Kasumi-1 (cell line): ENCODE measurements at places on chromosomes 5 and 9.

DNA sequence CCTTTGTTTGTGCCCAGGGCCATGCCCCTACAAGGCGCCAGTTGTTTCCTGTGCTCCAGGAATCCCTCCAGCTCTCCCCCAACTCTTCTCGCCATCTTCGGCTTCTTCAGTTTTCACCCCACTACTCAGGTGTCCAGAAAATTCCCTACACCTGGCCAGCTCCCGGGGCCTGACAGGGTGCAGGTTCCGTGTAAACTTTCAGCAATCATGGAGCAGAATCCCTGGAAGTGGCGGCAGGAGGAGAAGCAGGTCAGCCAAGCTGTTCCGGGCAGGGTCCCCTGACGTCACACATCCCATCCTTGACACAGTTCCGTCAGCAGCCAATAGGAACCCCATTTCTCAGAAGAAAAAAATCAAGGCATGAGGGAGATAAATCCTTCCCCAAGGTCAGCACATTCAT is 12.2 kb upstream of the ADGRD2 start:
- DNase-seq: no peak

DNA sequence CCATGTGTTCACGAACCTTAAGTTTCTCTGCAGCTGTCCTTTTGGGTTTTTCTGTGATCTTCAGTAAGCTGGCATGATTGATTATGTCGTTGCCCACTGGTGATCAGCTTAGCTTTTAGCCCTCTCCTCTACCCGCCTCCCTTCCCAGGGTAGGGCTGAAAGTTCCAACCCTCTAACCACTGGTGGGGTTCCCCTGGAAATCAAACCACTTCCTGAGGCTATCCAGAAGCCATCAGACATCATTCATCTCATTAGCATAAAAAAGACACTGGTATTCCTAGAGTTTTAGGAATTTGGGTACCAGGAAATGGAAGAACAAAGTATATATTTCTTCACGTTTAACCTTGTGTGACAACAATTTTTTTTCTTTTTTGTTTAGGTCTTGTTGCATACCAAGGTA is 29.8 kb downstream of the SPIN1 start:
- DNase-seq: no peak

- no peak for DNase-seq
Observed at GRCh38 chr5:95956021-95956899, 5.4 kb downstream of the ELL2 start.

DNA sequence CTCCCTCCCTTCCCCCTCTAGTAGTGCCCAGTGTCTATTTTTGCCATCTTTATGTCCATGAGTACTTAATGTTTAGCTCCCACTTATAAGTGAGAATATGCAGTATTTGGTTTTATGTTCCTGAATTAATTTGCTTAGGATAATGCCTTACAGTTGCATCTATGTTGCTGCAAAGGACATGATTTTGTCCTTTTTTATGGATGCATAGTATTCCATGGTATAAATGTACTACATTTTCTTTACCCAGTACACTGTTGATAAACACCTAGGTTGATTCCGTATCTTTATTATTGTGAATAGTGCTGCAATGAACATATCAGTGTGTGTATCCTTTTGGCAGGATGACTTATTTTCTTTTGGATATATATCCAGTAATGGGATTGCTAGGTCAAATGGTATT is 3.8 kb downstream of the ABLIM3 start:
- no peak for DNase-seq

DNA sequence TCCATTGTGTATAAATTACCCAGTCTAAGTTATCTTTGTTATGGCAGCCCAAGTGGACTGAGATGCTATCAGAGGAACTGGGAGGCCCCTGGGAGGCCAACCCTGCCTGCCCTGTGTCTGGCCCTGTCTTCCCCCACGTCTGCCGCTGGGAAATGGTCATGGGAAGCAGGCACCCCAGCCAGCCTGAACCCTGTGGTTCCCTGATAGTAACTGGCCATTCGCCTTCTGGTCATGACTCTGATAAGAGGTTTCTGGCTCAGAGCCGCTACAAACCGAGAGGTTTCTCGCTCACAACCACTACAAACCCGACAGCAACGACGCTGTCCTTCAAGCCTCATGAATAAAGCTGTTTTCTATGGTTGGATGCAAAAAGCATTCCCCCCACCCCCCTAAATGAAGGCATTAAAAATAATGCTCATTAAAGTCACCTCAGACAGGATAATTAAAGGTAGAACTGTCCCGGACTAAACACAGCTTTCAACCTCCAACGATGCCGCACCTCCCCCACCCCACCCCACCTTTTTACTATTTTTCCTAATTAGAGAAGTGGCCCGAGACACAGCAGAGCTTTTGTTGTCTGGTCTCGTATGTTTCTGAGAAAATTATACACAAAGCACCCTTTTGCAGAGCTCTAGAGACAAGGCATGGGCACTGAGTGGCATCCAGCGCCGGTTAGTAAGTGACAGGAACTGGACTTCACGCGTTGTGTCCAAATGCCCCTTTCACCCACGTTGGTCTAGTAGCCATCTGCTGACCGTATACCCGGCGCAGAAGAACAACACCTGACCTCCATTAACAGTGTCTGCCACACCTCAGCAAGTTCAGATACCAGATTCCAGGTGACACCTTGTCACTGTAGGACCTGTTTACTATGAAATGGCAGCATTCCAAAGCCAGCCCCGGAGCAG is 140.8 kb downstream of the COL23A1 start:
- DNase-seq: no peak

DNA sequence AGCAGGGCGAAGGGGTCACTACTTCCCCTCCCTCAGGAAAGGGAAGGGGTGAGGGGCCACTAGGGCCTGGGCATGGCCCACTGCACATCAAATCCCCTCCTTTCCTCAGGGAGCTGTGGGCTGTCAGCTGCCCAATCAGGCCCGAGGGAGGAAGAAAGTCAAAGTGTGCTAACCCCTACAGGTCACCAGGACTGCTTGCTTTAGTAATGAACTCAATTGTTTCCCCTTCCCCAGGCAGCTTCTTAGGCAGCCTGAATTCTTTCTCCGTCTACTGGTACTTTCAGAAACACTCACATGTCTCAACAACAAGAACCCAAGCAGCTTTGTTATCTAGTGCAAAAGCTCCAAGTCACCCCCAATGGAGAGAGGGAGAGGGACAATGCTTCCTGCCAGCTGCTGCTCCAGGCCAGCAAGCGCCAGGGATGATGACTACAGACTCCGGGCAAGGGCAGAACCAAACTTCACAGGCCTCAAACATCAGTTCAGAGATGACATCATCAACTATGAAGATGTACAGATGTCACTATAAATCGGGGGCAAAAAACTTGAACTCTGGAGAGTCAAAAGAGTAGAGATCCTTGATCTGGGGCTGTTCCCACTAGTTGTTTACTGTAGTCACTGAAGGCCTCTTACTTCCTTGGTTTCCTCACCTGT is 100.7 kb downstream of the SLIT3 start:
- DNase-seq: no peak

- DNase-seq: no peak
Observed at GRCh38 chr5:20617841-20618240, 629.8 kb upstream of the CDH18 start.

DNA sequence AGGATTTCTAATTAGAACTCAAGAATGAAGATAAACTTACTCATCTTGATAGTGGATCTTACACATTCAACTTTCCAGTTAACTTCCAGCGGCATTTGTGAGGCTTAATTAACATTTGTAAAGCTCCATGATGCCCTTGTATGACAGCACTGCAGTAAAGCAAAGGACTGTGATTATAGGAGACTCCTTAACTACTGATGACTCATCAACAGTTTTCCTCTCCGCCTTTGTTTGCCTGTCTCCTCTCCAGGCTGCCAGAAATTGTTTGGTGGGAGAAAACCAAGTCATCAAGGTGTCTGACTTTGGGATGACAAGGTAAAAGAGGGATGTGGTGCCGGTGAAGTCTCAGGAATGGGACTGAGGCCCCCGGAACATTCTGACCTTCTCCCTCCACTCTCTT is 20.4 kb upstream of the CYFIP2 start:
- no peak for DNase-seq

- DNase-seq: no peak
Observed at GRCh38 chr5:40240111-40240510, 439.6 kb upstream of the PTGER4 start.

- peak; percentile 65 for DNase-seq
Observed at GRCh38 chr9:78369639-78370219, 72.8 kb downstream of the PSAT1 start.

DNA sequence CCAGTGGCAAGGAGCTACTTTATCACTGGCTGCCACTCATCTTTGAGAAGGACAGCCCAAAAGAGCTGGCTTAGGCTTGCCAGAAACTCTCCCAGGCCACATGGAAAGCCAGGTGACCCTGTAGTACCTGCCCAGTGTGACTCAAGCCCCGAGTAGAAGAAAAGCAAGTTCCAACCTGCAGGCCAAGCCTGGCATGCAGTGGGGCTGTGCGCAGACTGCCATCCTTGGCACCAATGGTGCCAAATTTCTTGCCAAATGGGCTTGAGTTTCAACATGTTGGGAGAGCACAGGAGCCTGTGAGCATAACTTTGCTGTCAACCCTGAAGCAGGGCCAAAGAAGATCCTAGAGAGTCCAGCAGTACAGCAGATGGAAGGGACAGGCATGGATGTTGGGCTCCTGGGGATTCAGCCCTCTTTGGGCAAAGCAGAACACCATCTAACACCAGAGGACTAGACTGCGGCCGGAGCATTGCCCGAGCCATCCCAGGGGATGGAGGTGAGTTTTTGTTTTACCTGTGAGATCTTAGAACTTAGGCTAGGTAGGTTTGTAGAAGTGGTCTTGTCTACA is 27.3 kb upstream of the SHB start:
- DNase-seq: no peak

GRCh38 chr9:14395317-14396082 is 81.6 kb upstream of the NFIB start:
- DNase-seq: no peak

GRCh38 chr5:148973455-148973854 is 89.4 kb downstream of the SH3TC2 start:
- no peak for DNase-seq

DNA sequence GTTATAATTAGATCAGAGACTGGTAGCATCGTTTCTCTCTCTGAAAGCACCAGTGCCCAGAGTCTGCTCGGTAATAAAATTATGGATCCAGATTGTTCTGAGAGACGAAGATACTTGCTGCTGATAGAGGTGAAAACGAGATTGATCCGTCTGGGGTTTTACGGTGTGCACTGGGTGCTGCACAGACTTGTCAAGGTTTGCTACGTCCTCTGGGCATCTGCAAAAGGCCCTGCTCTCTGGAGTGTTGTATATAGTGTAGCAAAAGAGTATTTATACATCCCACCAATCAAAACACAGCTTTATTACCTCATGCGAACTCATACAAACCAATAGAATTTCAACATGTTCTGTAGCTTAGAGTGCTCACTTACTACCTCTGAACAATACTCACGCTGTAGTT is 219.3 kb downstream of the PBX3 start:
- no peak for DNase-seq

DNA sequence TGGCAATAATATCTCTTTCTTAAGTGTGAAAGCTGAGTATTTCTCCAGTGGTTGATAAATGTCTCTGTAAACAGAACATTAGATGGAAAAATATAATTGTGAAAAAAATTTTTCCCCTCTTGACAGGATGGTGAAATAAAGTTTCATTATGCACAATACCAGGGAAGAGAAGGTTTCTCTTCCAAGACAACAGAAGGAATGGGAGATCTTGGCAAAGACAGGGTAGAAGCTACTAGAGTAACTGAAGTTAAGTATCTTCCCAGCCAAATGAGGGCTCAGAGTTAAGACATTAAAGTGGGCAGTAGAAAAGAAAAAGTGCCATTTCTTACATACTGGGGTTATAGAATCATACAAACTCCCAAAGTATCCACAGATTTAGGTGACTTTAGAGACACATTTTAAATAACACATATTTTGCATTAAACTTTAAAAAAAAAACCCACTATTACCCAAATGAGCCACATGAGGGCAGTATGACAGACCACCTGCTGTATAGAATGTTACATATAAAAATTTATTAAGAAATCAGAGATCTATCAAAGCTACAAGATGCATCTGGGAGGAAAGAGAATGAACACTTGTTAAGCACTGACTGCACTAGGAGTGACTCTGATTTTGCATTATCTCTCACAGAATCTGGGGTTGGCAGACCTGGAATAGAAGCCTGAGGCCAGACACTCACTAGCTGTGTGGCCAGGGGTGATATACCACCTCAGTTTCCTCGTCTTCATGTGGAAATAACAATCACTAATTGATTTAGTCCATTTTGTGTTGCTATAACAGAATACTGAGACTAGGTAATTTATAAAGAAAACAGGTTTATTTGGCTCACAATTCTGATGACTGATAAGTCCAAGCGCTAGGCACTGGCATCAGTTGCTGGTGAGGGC is 98.5 kb downstream of the ARSB start:
- peak; percentile 40 for DNase-seq

- no peak for DNase-seq
Observed at GRCh38 chr5:136084698-136085097, 47.9 kb upstream of the SMAD5 start.

GRCh38 chr5:9766581-9766980 is 136.4 kb upstream of the TAS2R1 start:
- no peak for DNase-seq

GRCh38 chr9:22119522-22120158 is 110.5 kb upstream of the CDKN2B start:
- peak; percentile 48 for DNase-seq

GRCh38 chr5:149387982-149388381 is 8.9 kb upstream of the IL17B start:
- DNase-seq: no peak

GRCh38 chr5:73625944-73626811 is at the start of gene ARHGEF28:
Gene ARHGEF28 (plus strand): TSS chr5:73626196. CDS start chr5:73684852, 58,656 bp downstream.
- DNase-seq: no peak

- DNase-seq: no peak
Observed at GRCh38 chr9:83155733-83156132, 92.8 kb upstream of the RASEF start.

- no peak for DNase-seq
Observed at GRCh38 chr5:129170050-129170449, 75.5 kb downstream of the ISOC1 start.

DNA sequence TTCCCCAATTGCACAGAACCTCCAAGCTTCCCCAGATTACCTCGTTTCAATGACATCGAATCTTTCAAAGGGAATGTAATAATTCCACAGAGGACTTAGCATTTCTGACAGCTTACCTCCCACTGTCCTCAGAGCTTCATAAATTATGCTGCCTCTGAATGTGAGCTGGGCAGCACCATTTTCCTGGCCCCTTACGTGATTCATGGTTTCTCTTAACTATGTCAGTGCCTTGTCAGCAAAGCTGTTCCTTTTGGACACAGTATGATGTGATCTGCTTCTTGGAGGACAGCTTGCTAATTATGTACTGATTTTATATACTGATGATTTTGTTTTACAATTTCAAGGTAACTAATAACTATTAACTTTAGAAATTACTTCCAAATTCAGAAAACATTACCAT is 27.7 kb upstream of the SSBP2 start:
- no peak for DNase-seq

GRCh38 chr5:2187156-2187555 is 304.4 kb upstream of the IRX4 start:
- DNase-seq: no peak
